Liver (tissue), 10 donors: ENCODE measurements at places on chromosomes 16 and 17. TPM values are rescaled to one million over a fixed set of nuclear protein-coding genes. Genes with fewer than 3 reads are reported as not detected.

- H3K4me3 ChIP-seq, result no peak overlapping the region
- no peaks in the 10 kb centered on the region for H3K36me3 ChIP-seq
- DNase-seq, result no peak
- H3K27me3 ChIP-seq, result no peaks in the 10 kb centered on the region
These were observed 363.2 kb downstream of the SNX29 start for GRCh38 chr16:12339686-12340085.

Gene SBK1
- total RNA-seq, result 0.05 TPM

Gene SMTNL2
- total RNA-seq, result not detected

Gene MYH2
- 0.23 TPM for total RNA-seq
